ENCODE measurements at places on chromosomes 11 and 22.
A peak's percentile ranks its signal among the peaks of the same experiment; 100 is the strongest.

DNA sequence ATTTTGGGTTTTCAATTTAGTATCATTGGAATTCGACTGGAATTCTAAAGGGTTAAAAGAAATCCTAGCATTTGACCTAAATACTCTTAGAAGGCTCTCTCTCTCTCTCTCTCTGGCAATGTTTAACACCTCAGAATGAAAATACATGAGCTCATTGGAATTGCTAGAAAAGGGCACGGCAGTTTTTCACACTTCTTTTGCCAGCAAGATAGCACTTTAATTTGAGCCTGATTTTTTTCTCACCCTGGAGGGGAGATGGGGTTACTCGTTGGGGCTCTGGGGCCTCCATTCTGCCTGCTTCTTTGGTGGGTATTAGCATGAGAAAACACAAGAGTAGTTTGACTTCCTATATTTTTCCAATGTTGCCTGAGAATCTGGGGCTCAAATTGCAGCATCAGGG lies 22.8 kb upstream of the CLMP start:
- DNase-seq = no peak

GRCh38 chr11:116731821-116732220 lies 41.0 kb downstream of the BUD13 start:
- no peak for DNase-seq

GRCh38 chr11:24567380-24567779 lies 70.5 kb downstream of the LUZP2 start:
- DNase-seq = no peak

- no peak for DNase-seq
Observed at GRCh38 chr22:43516386-43516785, 104.6 kb downstream of the MPPED1 start.

GRCh38 chr11:29364006-29364405 lies 652.8 kb downstream of the KCNA4 start:
- peak; percentile 8 for DNase-seq

DNA sequence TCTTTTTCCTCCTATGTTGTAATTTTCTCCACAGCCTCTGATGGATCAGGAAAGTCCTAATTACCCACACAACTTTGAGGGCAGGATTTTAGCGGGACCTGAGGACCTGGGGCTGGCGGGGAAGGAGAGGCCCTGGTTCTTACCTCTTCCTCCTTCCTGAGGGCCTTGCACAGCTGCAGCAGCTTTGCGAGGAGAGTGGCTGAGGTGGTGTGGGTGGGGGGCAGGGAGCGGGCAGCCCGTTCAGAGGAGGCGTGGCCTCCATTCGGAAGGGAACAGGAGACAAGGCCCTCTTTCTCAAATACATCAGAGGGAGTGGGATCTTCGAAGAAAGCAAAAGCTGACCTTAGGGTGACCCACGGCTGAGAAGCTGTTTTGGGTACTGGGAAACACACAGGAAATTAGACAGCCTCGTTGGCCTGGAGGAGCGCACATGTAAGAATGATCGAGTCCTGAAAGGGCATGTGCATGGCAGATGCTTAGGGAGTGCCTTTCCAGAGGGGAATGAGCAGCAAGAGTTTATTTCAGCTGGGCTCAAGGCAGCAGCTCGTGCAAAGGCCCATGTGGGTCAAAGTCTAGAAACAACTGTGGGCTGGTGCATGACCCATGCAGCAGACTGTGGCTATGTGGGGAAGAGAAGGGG lies 76.6 kb upstream of the NARS2 start:
- no peak for DNase-seq

DNA sequence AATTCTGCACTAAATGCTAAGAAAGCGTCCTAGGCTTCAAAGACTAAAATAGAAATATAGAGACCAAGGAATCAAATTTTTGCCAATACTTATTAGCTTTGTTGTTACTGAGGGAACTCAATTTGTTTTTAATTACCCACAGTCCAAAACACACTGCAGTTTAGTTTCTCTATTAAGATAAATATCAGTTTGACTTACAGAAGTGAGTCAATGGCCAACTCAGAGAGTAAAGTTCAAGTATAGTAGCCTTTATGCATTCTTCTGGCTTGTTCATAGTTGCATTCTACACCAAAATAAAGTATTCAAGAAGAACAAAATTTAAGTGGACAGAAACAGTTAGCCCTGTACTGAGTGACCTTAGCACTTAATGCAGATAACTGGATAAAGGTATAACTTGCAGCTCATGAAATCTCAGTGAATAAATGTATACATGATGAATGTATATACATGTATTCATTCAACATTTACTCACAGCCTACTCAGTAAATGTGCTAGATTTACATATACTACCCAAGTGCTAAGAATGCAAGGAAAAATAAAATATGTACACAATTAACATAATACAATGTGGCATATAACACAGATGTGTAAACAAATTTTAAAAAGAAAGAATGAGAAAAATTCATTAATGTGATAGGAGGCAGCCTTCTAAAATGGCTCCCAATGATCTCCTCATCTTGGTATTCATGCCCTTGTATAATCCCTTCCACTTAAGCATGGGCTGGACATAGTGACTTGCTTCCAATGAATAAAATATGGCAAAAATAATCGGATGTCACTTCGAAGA lies 9.7 kb upstream of the RNF141 start:
- peak; percentile 50 for DNase-seq

DNA sequence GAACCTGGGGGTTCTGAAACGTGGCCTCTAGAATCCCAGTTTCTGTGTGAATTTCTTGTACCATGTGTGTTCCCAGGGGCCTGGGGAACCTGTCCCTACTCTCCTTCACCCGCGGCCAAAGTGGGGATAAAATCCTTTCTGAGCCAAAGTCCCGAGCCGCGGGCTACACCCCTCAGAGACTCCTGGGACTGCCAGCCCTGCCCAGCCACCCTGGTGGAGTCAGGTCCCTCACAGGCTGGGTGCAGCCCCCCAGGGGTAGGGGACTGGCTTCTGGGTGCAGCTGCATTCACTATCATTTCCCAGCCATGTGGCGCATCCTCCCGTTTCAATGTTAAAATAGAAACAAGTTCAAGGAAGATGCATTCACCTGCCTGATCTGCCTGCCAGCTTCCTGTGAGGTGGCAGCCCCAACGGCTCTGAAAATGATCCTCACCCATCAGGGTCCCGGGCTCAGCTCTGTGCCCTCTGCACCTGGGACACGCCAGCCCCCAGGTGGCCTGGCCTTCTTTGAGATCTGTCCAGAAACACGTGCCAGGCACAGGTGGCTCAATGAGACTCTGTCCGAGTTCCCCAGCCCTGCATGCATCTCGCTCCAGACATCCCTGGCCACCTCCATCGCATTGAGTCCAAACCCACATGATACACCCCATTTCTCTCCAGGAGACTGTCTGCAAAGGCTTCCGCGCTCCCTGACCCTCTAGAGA lies 338.8 kb downstream of the CTTN start:
- DNase-seq = no peak

DNA sequence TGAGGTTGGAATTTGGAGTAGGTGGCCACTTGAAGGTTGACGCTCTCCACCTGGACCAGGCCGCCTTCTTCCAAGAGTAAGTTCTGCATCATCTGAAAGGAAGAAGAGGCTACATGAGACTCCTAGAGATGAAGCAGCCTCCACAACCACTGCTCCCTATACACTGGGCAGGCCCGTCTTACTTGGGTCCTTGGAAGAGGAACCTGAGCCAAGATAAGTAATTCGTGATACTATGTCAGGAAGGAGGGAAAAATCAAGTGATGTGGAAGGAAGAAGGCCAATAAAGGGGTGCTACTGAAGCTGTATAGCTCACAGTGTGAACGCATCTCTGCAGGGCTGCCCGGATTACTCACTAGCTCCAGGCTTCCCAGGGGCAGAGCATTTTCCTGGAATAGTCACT lies 11.1 kb downstream of the UFD1 start:
- DNase-seq = no peak

DNA sequence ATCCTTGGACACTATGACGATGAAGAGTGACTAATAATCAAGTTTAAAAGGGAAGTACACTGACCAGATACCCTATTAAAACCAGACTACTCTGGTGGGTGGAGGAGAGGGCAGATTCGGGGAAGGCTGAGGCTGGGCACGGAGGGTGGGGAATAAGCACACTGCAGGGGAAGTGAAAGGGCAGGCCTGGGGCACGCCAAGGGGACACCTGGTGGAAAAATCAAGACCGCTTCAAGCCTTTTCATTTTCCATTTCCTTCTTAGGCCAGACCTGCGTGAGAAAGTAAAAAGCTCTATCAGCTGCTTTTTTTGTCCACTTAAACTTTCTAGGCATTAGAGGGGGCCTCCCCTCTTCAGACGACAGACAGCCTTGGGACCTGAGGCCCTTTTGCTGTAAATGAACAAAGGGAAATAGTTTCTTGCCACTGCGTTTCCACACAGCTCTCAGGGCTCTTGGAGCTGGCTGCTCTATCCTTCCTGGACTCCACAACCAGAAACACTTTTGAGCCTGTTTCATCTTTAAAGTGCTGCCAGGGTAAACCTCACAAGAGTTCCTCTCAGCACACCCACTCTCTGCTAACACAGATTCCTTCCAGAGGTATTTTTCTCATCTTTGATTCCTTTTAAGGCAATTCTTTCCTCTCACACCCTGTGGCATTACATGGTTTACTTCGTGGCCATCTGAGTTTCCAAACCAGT lies 25.0 kb upstream of the SERPIND1 start:
- DNase-seq = no peak

GRCh38 chr11:111363985-111364384 lies 15.1 kb downstream of the POU2AF1 start:
- no peak for DNase-seq

DNA sequence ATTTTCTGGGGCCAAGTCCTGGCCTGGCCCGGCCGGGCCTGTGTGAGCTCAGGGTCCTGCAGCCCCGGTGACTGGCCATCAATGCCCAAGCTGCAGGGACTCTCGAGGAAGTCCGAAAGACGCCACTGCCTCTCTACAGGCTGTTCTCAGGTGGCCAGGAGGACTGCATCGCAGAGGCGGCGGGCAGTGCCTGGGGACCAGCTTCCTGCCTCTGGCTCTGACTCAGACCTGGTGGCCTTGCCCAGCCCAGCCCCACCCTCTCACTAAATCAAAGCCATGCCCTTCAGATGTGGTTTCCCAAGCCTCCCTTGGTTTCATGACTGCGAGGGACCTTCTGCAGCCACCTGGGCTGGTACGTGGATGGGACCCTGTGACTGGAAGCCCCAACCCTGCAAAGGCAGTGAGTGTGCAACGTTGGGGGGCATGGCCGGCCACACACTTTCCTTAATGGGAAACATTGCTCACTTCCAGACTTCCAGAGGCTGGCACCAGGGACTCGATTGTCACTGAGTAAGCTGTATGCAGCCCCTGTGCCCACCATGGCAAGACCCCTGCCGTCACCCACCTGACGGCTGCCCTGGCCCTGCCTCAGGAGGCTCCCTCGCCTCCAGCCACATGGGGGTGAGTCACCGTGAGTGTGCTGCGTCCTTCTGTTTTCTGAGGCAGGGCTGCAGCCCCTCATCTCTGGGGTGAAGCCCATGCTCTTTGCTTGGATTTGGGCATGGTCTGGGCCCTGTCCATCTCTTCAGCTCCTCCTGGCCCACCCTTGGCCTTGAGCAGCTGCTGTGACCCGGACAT lies 6.0 kb upstream of the FGF3 start:
- DNase-seq = no peak

DNA sequence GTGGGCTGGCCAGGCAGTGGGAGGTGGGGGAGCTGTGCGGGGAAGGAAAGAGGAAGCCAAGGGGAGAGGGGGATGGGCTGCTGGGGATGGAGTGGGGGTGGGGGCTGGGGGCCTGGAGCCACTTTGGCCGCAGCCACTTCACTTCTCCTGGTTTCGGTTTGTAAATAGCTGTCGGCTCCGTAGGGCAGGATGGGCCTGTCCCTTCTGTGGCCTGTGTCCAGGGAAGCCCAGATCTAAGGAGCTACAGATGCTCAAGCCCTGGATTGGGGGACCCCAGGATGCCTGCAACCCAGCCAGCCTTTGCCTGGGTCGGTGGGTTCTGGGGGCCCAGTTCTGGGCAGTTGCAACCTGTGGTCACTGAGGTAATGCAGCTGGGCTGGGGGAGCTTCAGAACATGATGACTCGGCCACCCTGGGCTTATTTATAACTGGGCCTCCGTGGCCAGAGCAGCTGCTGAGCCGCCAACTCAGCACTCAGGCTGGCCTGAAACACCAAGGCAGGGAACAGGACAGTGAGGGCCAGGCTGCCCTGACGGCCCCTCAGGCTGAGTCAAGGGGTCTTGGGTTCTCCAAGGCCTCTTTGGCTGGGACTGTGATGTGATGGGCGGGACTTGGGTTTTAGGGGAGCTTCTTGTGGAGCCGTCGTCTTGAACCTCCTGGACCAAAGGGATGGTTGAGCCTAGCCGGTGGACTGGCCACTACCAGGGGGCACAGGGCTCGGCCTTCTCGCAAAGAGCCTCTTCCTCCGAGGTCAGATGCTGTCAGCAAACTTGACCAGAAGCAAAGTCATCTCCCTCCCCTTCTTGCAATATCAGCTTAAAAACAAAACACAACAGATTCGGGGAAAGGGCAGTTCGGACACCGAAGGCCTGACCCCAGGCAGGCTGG lies 15.0 kb upstream of the SLC39A13 start:
- peak; percentile 60 for DNase-seq

- DNase-seq = no peak
Observed at GRCh38 chr11:17739945-17740338, 5.4 kb downstream of the KCNC1 start.

DNA sequence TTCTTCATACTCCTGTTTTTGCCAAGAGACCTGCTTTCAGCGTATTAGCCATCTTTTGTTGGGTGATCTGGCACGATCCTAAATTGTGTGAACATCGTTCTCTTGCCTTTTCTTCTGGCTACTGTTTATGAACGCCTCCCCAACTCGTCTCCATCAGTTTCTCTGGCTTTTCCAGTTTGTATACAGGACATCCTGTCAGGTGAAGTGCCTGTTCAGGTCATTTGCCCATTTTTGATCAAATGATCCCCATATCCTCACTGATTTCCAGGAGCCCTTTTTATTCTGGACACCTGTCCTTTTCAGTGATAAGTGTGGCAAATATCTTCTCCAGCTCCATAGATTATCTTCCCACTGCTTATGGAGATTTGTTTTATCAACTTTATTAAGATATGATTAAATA lies 22.5 kb upstream of the SYT8 start:
- DNase-seq = no peak

- no peak for DNase-seq
Observed at GRCh38 chr22:43818981-43819380, 6.9 kb upstream of the EFCAB6 start.

DNA sequence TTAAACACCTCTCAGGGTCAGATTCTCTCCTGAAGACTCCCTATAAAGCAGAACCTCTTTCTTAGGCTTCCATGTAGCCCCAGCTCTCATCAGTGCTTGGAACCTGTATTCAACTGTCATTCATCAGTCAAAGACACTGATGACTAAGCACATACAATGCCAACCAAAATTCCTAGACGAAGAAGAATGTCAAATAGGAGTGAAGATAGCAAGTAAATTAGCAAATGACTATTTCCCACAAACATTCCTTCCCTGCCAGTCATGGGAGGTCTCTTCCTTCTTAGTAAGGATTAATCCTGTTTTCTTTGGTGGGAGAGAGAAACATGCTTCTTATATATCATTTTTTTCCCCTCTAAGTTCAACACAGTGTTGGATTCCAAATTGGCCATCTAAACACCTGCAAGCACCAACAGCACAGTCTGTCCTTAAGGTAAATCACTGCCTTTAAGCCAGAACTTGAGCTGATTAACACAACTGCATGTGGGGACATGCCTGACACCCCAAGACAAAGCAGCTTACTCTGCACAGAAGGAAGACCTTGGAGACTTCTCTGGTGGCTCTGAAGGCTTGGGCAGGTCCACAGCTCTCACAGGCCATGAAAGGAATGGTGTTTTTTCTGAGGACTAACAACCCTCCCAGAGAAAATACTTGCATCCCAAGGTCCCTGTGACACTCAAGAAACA lies 47.5 kb upstream of the ME3 start:
- DNase-seq = peak; percentile 95

- DNase-seq = no peak
Observed at GRCh38 chr11:59205648-59206047, 7.1 kb downstream of the MPEG1 start.

GRCh38 chr22:39622881-39623367 lies 52.4 kb downstream of the CACNA1I start:
- no peak for DNase-seq
